ENCODE measurements at places on chromosomes 16 and 17. TPM values are rescaled to one million over a fixed set of nuclear protein-coding genes. Genes with fewer than 3 reads are reported as not detected.

Gene KRTAP1-5
- not detected for total RNA-seq

Gene SLC5A10
- total RNA-seq: not detected

Gene CA5A
- 0.09 TPM for total RNA-seq

Gene TBKBP1
- 14.2 TPM for total RNA-seq

Gene GCGR
- total RNA-seq: not detected

Gene PRSS22
- total RNA-seq: 15.7 TPM

Gene MYLK3
- total RNA-seq: 0.03 TPM

Gene KRT27
- 0.44 TPM for total RNA-seq

Gene KLHL10
- not detected for total RNA-seq

Gene TMC5
- 78.8 TPM for total RNA-seq

Gene BAIAP3
- total RNA-seq: 2.6 TPM

Gene CLDN7
- 187 TPM for total RNA-seq

Gene ERI2
- 19.4 TPM for total RNA-seq

Measured in left lung (tissue), 14 donors.